HuH-7 (cell line): ENCODE measurements at places on chromosomes 1 and 21.
A peak's percentile ranks its signal among the peaks of the same experiment; 100 is the strongest.

GRCh38 chr1:179707406-179707805 lies 35.7 kb upstream of the FAM163A start:
- DNase-seq = no peak

GRCh38 chr1:65836686-65837085 lies 44.0 kb downstream of the PDE4B start:
- no peak for DNase-seq

- no peak for DNase-seq
These were observed 10.1 kb downstream of the FCRL2 start for GRCh38 chr1:157766792-157767191.

DNA sequence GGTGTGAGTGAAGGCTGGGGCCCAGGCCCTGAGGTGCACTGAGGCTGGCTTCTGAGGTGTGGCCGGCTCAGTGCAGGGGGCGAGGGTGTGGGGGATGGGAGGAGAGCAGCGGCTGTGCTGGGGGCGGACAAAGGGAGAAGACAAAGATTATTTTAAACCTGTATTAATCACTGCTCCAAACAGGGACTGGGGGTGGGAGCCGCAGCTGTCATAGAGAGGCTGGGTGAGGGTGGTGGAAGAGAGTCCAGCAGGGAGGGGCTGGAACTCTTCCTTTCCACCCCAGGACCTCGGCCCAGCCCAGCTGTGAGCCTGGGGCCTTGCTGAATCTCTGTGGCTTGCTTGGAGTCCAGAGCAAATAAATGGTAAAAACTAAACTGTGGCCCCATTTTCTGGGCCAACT lies 106.9 kb downstream of the KCND3 start:
- DNase-seq = no peak

- no peak for DNase-seq
These were observed 91.1 kb downstream of the EPHB2 start for GRCh38 chr1:22801761-22802160.

GRCh38 chr1:89910780-89911179 lies 84.1 kb upstream of the ZNF326 start:
- DNase-seq = no peak

DNA sequence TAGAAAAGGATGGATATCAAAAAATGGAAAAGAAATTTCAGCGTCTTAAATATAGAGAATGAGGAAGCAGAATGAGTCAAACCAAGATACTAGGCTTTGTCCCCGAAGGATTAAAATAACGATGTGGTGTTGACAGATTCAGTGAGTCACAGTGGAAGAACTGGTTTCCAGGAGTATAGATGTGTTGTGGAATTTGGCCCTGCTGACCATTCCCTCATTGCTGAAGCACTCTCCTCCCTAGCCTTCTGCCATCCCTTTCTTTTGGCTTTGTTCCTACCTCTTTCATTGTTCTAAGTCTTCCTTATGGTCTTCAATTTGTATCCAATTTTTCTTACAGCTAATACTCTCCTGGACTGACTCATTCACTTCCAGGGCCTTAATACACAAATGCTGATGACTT lies 23.1 kb upstream of the USP25 start:
- DNase-seq = no peak

GRCh38 chr1:88075813-88076212 lies 608.3 kb upstream of the PKN2 start:
- DNase-seq = no peak

DNA sequence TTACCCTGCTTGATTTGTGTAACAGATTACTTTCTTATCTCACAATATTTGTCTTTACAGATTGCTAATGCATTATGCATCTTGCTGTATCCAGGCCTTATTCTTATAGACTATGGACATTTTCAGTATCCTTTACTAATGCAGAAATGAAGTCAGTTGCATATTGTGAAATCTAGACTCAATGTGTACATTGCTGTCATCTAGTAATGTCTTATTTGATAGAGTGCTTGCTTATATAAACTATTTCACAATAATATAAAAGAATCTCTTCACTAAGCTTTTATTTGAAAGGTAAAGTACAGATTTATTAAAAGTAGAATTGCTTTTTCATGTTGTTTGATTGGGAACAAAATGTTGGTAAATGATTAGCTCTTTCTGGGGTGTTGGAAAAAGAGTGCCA lies 39.6 kb downstream of the ALG6 start:
- no peak for DNase-seq

DNA sequence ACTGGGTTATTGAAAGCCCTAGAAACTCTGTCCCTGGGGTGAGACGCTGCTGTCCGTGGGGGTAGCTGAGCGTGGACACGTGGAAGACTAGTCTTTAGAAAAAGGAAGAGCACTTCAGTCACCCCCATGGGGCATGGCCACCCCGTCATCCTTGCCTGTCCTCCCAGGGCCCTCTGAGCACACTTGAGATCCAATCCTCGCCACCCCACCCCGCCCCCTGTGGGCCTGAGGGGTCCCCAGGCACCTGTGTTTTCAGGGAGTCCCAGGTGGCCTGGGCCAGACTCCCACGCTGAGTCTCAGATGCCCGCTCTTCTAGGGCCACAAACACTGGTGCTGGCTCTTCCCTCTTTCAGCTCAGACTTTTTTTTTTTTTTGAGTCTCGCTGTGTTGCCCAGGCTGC lies 2.5 kb downstream of the PRKCZ start:
- no peak for DNase-seq

DNA sequence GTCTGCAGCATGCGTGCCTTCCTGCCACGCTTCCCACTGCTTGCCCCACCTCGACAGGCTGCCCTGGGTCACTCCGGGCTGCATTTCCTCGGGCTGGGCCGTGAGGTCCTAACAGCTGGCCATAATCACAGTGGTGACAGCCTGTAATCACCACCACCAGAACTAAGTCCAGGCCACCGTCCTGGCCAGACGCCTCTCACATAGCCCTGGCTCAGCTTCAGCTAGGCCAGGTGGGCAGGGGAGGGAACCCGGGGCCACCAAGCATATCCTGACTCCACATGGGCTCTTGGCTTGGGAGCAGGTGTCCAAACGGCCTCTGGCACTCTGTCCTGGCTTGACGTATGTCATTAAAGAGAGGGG lies 229.5 kb downstream of the TRABD2B start:
- no peak for DNase-seq

DNA sequence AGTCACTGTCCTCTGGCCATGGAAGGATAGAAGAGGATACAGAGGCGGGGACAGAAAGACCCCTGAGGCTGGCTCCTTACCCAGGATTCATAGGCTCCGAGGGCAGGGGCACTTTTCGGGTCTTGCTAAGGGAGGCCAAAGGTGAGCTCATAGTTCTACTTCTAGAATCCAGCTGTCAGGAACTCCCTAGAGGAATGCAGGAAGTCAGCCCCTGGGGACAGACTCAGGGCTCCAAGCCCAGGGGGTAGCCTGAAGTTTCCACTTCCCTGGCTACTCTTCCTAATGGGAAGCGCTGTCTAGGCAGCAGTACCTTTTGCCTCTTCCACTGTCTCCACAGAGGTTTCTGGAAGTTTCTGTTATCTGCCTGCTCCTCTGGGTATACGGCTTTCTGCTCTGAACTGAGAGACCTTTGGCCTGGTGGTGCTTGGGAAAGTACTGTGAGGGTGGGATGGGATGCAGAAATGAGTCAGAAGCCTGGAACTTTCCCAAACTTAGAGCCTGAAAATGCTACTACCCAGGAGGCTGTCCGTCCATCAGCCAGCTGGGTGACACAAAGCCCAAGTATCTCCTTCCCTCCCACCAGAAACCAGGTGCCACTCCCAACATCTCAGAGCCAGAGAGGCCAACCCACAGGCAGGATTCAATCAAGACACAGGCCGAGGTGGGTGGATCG lies 3.6 kb downstream of the UBXN11 start:
- DNase-seq = no peak

DNA sequence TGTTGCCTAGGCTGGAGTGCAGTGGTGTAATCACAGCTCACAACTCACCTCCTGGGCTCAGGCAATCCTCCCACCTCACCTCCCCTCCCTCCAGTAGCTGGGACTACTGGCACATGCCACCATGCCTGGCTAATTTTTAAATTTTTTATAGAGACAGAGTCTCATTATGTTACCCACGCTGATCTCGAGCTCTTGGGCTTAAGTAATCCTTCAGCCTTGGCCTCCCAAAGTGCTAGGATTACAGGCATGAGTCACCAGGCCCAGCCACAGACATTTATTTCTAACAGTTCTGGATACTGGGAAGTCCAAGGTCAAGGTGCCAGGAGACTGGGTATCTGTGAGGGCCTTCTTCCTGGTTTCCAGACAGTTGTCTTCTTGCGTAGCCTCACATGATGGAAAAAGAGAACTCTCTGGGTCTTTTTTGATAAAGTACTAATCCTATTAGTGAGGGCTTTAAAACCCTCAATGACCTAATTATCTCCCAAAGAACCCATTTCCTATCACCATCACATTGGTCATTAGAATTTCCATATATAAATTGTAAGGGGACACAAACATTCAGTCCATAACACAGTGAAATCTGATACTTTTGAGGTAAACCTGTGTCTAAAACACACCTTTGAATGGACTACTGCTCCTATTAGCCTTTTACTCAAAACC lies 67.9 kb downstream of the PHACTR4 start:
- no peak for DNase-seq

DNA sequence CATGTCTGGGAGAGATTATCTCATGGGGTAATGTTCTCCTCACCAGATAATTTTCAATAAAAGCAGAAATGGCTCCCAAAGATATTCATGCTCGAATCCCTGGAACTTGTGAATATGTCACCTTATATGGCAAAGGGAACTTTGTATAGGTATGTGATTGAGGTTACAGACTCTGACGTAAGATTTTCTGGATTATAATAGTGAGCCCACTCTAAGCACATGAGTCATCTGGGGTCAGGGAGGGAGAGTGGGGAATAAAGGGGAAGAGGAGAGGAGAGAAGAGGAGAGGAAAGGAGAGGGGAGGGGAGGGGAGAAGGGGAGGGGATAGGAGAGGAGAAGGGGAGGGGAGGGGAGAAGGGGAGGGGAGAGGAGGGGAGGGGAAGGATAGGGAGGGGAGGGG lies 1193.9 kb downstream of the PLA2G4A start:
- DNase-seq = no peak

DNA sequence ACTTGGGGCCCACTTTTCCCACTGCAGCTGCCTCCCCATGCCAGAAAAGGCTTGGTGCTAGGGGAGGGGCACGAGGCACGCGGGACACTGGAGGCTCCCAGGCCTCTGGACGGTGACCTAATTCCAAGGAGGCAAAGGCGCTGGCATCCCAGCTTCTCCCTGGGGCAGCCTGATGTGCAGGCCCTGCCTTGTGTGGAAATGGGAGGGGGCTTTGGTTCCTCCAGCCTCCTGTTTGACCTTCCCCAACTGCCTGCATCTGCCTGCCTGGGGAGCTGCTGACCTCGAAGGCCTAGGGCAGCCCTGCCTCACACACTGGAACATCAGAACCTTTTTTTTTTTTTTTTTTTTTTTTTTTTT lies 39.9 kb downstream of the KIAA1614 start:
- no peak for DNase-seq

DNA sequence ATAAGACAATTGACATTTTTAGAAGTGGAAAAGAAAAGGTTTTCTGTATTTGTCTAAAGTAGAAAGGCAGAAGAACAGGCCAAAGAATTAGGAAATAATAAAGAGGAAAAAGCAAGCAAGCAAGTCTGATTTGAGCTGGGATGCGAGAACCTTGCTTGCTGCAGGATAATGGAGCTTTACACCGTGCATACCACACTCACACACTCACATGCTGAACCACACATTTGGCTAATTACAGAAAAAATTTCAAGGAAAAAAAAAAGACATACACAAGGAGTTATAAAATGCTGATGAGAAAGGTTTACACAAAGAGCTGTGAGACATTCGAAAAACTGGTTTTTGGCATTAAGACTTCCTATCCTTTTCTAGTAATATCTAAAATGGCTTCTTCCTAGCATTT lies 593.9 kb downstream of the KIF26B start:
- DNase-seq = no peak

DNA sequence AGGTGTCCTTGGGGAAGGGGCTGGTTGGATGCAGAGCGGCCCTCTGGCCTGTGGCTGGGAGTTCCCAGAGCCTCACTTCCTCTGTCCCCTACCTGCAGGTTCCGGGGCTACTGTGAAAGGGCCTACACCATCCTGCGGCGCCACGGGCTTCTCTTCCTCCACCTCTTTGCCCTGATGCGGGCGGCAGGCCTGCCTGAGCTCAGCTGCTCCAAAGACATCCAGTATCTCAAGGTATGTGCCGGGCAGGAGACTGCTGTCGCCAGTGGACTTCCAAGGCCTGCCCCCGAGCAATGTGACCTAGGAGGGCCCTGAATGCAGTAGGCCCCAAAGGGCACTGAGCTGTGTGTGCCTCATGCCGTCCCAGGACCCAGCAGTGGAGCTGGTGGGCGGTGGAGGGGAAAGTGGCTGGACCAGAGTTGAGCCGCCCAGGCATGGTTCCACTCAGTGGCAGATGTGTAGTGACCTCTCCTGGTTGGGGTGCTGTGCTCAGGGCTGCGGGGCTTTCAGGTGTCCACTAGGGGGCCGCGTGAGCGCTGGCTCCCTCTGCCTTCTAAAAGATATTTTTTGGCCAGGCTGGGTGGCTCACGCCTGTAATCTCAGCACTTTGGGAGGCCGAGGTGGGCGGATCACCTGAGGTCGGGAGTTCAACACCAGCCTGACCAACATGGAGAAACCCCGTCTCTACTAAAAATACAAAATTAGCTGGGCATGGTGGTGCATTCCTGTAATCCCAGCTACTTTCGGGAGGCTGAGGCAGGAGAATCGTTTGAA lies 73.4 kb downstream of the PIK3CD start:
- peak; percentile 93 for DNase-seq

DNA sequence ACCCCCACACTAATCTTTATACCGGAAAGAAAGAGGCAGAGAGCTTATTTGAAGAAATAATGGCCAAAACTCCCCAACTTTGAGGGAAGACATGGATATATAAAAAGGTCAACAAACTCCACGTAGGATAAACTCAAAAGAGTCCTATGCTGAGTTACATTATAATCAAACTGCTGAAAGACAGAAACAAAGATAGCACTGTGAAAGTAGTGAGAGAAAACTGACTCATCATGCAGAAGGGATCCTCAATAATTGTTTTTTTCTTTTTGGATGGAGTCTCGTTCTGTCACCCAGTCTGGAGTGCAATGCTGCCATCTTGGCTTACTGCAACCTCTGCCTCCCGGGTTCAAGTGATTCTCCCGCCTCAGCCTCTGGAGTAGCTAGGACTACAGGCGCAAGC lies 48.5 kb upstream of the TTC39A start:
- no peak for DNase-seq

GRCh38 chr1:234768171-234768568 lies 158.2 kb upstream of the IRF2BP2 start:
- no peak for DNase-seq

DNA sequence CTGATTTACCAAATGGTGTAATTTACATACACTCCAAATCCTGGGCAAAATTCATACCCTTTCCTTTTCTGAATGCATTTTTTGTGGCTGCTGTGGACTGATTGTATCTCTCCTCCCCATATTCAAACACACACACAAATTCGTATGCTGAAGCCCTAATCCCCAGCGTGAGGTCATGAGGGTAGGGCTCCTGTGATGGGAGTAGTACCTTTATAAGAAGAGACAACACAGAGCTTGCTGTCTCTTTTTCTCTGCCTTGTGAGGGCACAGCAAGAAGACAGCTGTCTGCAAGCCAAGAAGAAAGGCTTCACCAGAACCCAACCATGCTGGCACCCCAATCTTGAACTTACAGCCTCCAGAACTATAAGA lies 24.4 kb downstream of the DUSP10 start:
- DNase-seq = no peak

GRCh38 chr1:210627755-210628154 lies 299.1 kb downstream of the HHAT start:
- no peak for DNase-seq

- DNase-seq = no peak
These were observed 14.9 kb downstream of the TMEM51 start for GRCh38 chr1:15168479-15168878.
